ENCODE measurements at places on chromosomes 3 and 15.

- DNase-seq, result peak; percentile 51
Measured at GRCh38 chr15:63212050-63213004, 22.9 kb downstream of the RAB8B start.

- no peak for DNase-seq
Measured at GRCh38 chr3:128780101-128780837, 54.3 kb downstream of the RAB7A start.

GRCh38 chr3:130894130-130894985 lies 474 bp downstream of the ATP2C1 start:
- DNase-seq, result peak; percentile 38

DNA sequence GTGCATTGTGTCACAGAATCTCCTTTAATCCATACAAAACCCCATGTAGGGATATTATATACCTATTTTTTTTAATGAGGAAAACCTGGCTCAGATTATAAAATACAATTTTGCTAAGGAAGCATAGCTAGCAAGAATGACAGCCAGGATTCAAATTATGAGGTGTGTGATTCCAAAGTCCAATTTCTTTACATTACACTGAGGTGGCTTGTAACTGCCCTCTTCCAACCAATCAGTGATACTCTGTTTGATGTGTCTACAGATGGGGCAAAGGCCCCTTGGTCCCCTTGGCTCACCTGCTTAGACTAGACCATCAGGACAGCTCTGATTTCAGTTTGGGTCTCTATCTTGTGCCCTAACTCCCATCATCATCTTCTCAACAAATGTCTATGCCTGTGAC lies 120.3 kb upstream of the ADAMTS9 start:
- DNase-seq, result no peak

DNA sequence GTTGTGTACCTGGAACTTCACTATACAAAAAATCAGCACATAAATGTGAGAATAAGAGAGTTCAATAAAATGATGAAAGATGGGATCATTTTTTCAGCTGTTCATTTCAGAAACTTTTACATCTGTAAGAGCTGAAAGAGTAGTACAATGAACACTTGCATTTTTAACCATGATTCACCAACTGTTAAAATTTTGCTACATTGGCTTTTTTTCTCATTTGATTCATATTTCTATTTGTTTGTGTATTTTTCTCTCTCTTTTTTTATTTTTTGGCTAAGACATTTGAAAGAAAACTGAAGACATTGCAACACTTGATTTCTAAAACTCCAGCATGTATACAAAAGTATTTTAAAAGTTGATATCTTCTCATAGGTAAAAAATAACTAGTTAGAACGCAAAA lies 98.3 kb upstream of the CDIN1 start:
- DNase-seq, result no peak

- peak; percentile 73 for DNase-seq
Measured at GRCh38 chr3:177351757-177352158, 154.5 kb upstream of the TBL1XR1 start.

DNA sequence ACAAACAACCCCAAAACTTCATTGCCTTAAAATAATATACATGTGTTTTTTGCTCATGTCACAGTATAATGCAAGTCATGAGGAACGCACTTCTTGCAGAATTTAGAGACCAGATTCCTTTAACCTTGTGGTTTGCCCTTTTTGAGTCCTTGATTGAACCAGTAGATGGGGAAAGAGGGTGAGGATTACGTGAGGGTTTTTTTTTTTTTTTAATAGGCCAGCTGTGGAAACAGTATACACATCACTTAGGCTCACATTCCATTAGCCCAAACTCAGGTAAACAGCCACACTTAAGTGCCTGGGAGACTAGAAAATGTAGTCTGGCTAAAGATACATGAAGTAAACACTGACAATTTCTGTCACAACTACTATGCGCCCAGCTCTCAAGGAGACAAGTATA lies 114.9 kb upstream of the MLF1 start:
- DNase-seq, result no peak

DNA sequence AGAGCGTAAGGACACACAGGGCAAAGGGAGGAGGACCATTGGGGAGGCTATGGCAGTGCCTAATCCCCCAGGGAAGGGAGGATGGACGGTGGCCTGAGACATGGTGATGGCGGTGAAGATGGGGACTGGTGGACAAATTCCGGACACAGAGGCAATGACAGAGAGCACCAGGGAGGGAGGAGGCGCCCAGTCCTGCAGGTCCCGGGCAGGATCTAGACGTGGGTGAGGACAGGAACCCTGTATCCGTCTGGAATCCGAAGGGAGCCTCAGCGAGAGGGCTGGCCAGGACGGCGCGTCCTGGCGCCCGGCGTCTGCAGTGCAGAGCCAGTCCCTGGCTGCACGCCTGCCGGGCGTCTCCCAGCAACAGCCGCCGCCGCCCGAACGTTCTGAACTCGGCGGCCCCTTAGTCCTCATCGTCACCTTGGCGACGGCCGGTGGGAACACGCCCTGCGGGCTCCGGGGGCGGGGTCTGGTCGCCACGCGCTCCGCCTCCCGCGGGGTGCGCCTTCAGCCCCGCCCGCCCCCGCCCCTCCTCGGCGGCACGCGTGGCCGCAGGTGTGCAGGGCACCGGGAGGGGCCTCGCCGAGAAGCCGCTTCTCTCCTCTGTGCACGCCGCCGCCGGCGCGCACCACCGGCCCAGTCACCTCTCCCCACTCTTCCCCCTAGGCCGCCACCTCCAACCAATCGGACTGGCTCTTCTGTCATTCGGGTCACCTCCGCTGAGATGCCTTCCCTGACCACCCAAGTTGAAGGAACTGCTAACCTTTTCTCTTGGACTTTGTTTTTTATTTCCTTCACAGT lies 11.6 kb downstream of the XIRP1 start:
- DNase-seq, result peak; percentile 95

- DNase-seq, result no peak
Measured at GRCh38 chr3:41076399-41076798, 122.9 kb upstream of the CTNNB1 start.
